Peyer's patch (tissue), 4 donors: ENCODE measurements at places on chromosomes 11 and 22. TPM values are rescaled to one million over a fixed set of nuclear protein-coding genes. Genes with fewer than 3 reads are reported as not detected.

The WNT11 gene
- 6.6 TPM for total RNA-seq

The POLR2F gene
- 58.0 TPM for total RNA-seq

The LRRC56 gene
- total RNA-seq, result 0.67 TPM

The GAL3ST1 gene
- 53.8 TPM for total RNA-seq

The RGL4 gene
- not detected for total RNA-seq

The DPAGT1 gene
- total RNA-seq, result 28.4 TPM

The CALCA gene
- not detected for total RNA-seq

DNA sequence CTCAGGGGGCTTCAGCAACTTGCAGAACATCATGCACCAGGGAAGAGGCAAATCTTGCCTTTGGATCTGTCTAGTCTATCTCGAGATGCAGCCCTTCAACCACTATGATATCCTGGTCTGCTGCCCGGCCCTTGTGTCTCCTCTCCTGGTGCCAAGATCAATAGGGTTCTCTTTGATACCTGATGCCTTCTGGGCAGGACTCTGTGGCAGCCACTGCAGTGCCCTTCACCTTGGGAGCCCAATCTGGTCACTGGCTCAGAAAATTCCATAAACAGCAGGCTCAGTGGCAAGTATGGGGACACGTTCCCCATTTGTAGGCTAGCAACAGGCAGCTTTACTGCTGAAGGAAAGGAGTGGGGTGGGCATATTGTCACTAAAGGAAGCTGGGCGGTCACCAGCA, 23.4 kb downstream of the SYN3 start:
- no peak for DNase-seq
- H3K4me1 ChIP-seq, result no peaks in the 10 kb centered on the region
- no peak overlapping the region for H3K4me3 ChIP-seq
- H3K27ac ChIP-seq, result no peak overlapping the region
- H3K36me3 ChIP-seq, result no peaks in the 10 kb centered on the region
- no peaks in the 10 kb centered on the region for H3K27me3 ChIP-seq

GRCh38 chr11:117805045-117805444, 8.0 kb upstream of the DSCAML1 start:
- no peak overlapping the region for H3K4me3 ChIP-seq
- no peaks in the 10 kb centered on the region for H3K27me3 ChIP-seq
- H3K4me1 ChIP-seq, result no peaks in the 10 kb centered on the region
- H3K36me3 ChIP-seq, result no peaks in the 10 kb centered on the region
- no peak overlapping the region for H3K27ac ChIP-seq
- DNase-seq, result no peak

GRCh38 chr22:30230330-30230729, 16.2 kb downstream of the LIF start:
- no peaks in the 10 kb centered on the region for H3K4me1 ChIP-seq
- no peak for DNase-seq
- no peak overlapping the region for H3K27ac ChIP-seq
- H3K36me3 ChIP-seq, result no peaks in the 10 kb centered on the region
- H3K4me3 ChIP-seq, result no peak overlapping the region
- no peaks in the 10 kb centered on the region for H3K27me3 ChIP-seq

GRCh38 chr11:90355200-90355599, 132.4 kb upstream of the CHORDC1 start:
- H3K4me3 ChIP-seq, result no peak overlapping the region
- H3K27me3 ChIP-seq, result no peaks in the 10 kb centered on the region
- no peak overlapping the region for H3K27ac ChIP-seq
- H3K36me3 ChIP-seq, result no peaks in the 10 kb centered on the region
- no peak for DNase-seq

DNA sequence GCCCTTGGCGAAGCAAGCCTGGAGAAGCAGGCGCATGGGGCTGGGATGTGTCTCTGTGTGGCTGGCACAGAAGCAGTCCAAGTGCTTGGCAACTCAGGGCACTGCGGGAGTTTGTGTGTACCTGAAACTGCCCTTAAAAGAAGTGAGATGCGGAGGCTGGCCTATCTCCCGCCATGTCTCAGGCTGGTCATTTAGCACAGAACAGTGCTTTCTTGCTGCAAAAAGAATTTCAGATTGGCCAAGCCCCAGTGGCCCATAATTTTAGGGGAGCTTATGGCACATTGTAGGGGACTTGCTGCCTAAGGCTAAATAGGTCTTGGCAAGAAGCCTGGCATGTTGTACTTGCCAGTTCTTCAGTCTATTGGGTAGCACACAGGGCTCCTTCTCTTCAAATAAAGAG, 16.4 kb downstream of the EHF start:
- no peak for DNase-seq
- peaks cover 5% of the 10 kb centered on the region for H3K4me1 ChIP-seq
- no peaks in the 10 kb centered on the region for H3K36me3 ChIP-seq
- H3K27me3 ChIP-seq, result no peaks in the 10 kb centered on the region
- H3K27ac ChIP-seq, result no peak overlapping the region
- H3K4me3 ChIP-seq, result no peak overlapping the region

DNA sequence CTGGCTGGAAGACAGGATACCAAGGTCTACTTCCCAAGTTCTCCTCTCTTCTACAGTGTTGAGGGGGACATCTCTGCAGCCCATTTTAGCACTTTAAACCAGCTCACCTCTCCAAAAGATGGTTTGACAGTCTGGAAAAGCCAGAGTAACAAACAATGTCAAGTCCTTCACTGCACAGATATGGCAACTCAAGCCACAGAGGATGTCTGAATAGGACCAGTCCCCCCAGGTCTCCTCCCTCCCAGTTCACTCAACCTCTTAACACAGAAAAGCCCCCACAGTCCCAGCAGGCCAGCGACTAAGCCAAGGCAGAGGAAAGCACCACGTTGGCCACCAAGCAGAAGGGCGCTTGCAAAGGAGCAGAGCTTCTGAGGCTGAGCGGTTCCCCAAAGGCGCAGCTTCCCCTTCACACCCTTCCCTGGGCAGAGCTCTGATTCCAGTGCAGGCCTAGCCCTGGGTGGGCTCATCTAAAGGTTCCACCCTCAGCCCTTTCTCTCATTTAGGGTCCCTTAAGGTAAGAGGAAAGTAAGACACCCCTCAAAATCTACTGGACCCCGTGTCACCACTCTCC, 62.7 kb downstream of the PAK1 start:
- H3K36me3 ChIP-seq, result no peaks in the 10 kb centered on the region
- DNase-seq, result peak; percentile 26
- no peaks in the 10 kb centered on the region for H3K27me3 ChIP-seq
- H3K27ac ChIP-seq, result peak overlapping the region; percentile 63
- H3K4me1 ChIP-seq, result peaks cover 39% of the 10 kb centered on the region

DNA sequence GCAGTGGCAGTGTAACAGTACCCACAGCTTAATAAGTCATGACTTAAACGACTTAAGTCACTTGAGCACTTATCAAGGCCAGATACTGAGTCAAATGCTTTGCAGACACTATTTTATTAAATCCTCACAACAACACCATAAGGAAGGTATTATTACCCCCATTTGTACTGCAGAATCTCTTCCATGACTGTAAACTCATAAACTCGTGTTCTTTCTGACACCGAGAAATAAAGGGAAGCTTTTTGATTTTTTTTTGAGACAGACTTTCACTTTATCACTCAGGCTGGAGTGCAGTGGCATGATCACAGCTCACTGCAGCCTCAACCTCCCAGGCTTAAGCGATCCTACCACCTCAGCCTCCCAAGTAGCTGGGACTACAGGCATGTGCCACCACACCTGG, 103.8 kb downstream of the ABTB2 start:
- DNase-seq, result no peak
- no peaks in the 10 kb centered on the region for H3K27me3 ChIP-seq
- no peaks in the 10 kb centered on the region for H3K36me3 ChIP-seq
- no peak overlapping the region for H3K4me3 ChIP-seq

DNA sequence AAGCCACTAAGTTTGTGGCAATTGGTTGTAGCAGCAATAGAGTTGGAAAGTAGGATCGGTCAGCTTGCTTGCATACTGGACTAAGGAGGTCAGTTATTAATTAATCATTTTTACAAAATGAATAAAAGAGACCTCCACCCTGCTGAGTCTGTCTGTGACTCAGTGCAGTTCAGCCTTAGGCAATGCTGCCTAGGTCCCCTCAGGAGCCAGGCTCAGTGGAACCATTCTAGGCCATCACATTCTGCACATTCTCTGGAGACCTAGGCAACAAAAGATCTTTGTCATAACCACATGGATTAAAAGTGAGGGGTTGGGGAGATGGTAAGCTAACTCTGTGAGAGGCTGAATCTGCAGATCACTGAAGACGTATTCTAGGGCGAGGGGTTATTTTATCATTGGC, 178.7 kb upstream of the CADM1 start:
- no peak for DNase-seq
- H3K4me3 ChIP-seq, result no peak overlapping the region
- H3K27me3 ChIP-seq, result no peaks in the 10 kb centered on the region
- H3K27ac ChIP-seq, result no peak overlapping the region
- H3K4me1 ChIP-seq, result no peaks in the 10 kb centered on the region
- H3K36me3 ChIP-seq, result no peaks in the 10 kb centered on the region

DNA sequence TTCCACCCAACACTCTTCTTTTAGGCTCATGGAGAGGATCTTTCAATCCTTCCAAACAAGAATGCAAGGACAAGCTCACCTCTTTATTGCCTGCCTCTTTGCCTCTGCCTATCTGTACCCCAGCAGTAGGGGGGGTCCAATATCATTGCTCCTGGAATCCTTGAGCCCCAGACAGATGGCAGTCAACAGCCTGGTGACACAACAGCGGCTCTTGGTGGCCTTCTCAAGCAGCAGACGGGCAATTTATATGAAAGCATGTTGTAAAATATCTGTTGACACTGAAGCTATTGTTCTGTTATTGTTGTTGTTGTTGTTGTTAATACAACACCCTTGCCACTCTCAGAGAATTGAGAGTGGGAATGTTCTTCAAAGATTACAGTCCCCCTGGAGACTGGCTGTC, 480.0 kb upstream of the CADM1 start:
- H3K4me1 ChIP-seq, result no peaks in the 10 kb centered on the region
- no peaks in the 10 kb centered on the region for H3K27me3 ChIP-seq
- H3K36me3 ChIP-seq, result no peaks in the 10 kb centered on the region
- H3K4me3 ChIP-seq, result no peak overlapping the region
- H3K27ac ChIP-seq, result no peak overlapping the region

DNA sequence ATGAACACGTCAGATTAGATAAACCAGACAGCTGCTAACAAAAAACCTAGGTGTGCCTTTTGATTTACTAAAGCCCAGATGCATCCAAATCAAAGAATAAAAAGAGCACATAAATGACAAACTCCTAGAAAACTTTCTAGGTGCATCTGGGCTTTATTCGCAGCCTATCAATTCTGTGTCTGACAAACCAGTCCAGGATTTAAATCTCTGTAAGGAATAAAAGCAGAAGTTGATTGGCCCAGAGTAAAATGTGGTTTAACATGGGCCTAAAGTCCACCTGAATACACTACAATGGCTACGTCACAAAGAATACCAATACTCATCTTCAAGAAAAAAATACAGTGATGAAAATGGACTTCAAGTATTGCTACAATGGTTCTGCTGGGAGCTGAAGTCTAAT, 66.8 kb downstream of the SOX6 start:
- H3K27me3 ChIP-seq, result no peaks in the 10 kb centered on the region
- H3K27ac ChIP-seq, result no peak overlapping the region
- H3K4me1 ChIP-seq, result no peaks in the 10 kb centered on the region
- no peaks in the 10 kb centered on the region for H3K36me3 ChIP-seq
- H3K4me3 ChIP-seq, result no peak overlapping the region
- no peak for DNase-seq

DNA sequence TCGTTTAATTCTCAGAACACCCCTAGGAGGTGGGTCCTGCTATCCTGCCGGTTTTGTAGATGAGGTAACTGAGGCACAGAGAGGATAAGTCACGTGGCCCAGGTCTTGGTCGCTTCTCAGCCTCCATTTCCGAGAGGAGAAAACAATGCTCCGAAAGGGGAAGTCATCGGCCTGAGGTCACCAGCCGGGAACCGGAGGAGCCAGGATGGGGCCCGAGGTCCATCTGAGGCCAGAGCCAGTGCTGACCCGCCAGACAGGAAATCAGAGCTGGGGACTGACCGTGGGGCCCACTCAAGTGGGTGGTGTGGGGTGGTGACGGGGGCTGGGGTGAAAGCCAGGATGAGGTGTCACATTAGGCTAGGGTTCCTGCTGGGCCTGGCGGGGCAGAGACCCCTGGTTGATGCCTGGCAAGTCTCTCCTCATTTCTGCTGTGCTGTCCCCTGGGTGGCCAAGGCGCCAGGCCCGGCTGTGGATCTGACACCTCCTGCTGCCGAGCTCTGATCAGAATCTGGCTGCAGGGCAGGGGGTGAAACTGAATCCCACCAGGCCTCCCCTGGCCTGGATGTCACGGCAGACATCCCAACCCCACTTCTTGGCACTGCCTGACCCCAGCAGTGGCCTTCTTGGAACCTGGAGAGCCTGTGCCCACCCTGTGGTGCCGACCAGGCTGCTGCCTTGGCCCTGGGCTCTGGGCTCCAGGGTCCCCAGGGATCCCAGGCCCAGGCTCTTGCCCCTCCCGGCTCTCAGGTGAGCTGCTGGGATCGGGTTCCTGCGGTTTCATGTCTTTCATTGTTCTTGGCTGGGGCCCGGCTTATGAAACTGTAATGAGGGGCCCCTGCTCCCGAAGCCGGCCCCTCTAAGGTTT, 12.0 kb downstream of the TRIOBP start:
- no peak for DNase-seq
- no peaks in the 10 kb centered on the region for H3K36me3 ChIP-seq
- H3K4me3 ChIP-seq, result no peak overlapping the region
- H3K4me1 ChIP-seq, result no peaks in the 10 kb centered on the region
- no peaks in the 10 kb centered on the region for H3K27me3 ChIP-seq

DNA sequence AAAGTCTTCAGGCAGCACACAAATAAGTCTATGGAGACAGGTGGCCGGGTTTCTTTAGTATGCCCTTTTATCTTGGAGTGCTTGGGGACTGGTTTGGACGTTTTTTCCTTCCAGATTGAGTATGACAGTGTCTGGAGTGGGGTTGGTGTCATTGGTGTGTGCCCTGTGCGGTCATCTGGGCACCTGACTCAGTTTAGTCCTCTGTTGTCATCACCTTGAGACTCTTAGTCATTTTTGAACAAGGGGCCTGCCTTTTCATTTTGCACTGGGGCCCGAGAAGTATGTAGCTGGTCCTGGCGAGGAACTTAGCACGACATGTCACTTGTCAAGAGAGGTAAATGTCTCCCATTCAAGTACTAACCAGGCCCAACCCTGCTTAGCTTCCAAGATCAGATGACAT, 27.2 kb upstream of the MYO18B start:
- no peaks in the 10 kb centered on the region for H3K4me1 ChIP-seq
- no peak overlapping the region for H3K4me3 ChIP-seq

DNA sequence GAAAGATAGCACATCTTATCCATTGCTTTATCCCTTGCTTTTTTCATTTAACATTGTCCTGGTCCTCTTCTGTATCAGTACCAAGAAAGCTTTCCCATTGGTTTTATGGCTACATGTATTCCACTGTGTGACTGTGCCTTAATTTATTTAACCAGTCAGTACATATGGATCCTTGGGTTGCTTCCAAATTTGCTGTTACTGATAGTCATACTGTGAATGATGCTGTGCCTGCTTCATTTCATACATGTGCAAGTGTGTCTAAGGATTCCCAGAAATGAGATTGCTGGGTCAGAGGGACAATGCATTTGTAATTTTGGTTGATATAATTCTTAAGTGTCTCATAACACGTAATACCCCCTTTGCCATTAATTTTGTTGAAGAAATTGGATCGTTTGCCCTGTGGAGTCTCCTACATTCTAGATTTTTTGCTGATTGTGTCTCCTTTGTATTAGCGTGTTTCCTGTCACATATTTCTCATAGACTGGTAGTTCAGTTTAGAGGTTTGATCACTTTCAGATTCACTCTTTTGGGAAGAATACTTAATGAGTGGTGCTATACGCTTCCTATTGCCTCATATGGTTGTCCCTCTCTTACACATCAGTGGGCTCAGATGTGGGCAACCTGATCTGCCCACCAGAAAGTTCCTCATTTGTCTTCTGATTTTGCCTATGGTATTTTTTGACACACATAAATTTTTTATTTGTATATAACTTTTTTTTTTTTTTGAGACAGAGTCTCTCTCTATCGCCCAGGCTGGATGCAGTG, 35.3 kb downstream of the MYBPC3 start:
- H3K4me3 ChIP-seq, result no peak overlapping the region
- H3K36me3 ChIP-seq, result no peaks in the 10 kb centered on the region
- no peak overlapping the region for H3K27ac ChIP-seq
- DNase-seq, result peak; percentile 30
